ENCODE measurements at places on chromosomes 6 and 20. TPM values are rescaled to one million over a fixed set of nuclear protein-coding genes. Genes with fewer than 3 reads are reported as not detected.

The KHDC1L gene
- total RNA-seq: not detected

The CNBD2 gene
- total RNA-seq: 7.9 TPM

The COL9A1 gene
- not detected for total RNA-seq

The RSPH3 gene
- total RNA-seq: 3.4 TPM

The PDE7B gene
- total RNA-seq: not detected

The DEK gene
- 171 TPM for total RNA-seq

The IDH3B gene
- 123 TPM for total RNA-seq

The CEP162 gene
- total RNA-seq: 6.8 TPM

The C6orf118 gene
- total RNA-seq: not detected

The MAP1LC3A gene
- total RNA-seq: 0.95 TPM

The SNAP91 gene
- total RNA-seq: not detected

The SLC2A4RG gene
- 211 TPM for total RNA-seq

The SOBP gene
- 0.14 TPM for total RNA-seq

The TRIM40 gene
- total RNA-seq: not detected

The MAFB gene
- 0.88 TPM for total RNA-seq

The RAB44 gene
- not detected for total RNA-seq

The TEAD3 gene
- 51.8 TPM for total RNA-seq

The LRRC1 gene
- 66.1 TPM for total RNA-seq

The ERVFRD-1 gene
- 0.29 TPM for total RNA-seq

The TUBB1 gene
- total RNA-seq: 0.16 TPM

The MACROD2 gene
- total RNA-seq: 7.6 TPM

The NPEPL1 gene
- total RNA-seq: 41.9 TPM
